ENCODE measurements at places on chromosomes 11 and 22.
A peak's percentile ranks its signal among the peaks of the same experiment; 100 is the strongest.

GRCh38 chr11:69301081-69301454 lies 7.1 kb downstream of the MYEOV start:
- DNase-seq: no peak

DNA sequence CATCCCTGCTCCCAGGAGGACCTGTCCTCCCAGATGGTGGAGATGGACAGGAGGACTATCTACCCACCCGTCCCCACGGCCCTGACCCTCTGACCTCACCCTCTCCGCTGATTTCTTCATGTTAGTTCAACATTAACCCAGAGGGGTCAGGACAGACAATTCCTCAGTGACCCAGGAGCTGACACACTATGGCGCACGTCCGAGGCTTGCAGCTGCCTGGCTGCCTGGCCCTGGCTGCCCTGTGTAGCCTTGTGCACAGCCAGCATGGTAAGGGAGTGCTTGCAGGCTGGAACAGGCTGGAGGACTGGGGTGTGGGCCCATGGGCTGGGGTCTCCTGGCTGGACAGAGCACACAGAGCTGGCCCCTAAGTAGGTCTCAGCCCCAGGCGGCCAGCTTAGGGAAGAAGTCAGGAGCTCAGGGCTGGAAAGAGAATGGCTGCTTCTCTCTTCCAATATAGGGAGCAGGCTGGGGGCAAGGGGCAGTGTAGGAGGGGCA lies at the start of gene F2:
Gene F2, plus strand, starts transcription at position 166 of the 495 bp plus-strand sequence. Its CDS starts 23 bp downstream, at position 189.
- DNase-seq: no peak

- DNase-seq: no peak
Observed at GRCh38 chr11:72208281-72208680, 8.3 kb upstream of the FOLR2 start.

DNA sequence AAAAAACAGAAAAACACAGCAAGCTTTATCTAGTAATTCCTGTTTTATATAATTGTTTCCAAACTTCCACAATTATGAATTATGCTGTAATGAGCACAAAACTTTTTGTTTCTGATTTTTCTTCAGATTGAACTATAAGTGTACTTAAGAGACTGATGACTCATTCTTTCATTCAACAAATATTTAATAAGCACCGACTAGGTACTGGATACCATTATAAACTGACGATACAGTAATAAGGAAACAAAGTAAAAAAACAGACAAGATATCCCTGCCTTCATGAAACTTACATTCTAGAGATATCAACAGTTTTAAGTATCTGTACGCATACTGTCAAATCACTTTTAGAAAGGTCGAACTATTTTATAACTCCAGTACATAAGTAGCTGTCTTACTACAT lies 78.6 kb downstream of the ME3 start:
- no peak for DNase-seq

- DNase-seq: peak; percentile 42
Observed at GRCh38 chr11:12961615-12962014, 47.5 kb upstream of the RASSF10 start.

GRCh38 chr22:45731798-45732495 lies 60.3 kb downstream of the ATXN10 start:
- peak; percentile 53 for DNase-seq

GRCh38 chr11:120128392-120129119 lies 9.4 kb downstream of the TRIM29 start:
- DNase-seq: peak; percentile 7

GRCh38 chr11:68798221-68798813 lies 43.4 kb downstream of the CPT1A start:
- peak; percentile 84 for DNase-seq

- no peak for DNase-seq
Observed at GRCh38 chr11:67024410-67024809, 1.5 kb downstream of the SYT12 start.

DNA sequence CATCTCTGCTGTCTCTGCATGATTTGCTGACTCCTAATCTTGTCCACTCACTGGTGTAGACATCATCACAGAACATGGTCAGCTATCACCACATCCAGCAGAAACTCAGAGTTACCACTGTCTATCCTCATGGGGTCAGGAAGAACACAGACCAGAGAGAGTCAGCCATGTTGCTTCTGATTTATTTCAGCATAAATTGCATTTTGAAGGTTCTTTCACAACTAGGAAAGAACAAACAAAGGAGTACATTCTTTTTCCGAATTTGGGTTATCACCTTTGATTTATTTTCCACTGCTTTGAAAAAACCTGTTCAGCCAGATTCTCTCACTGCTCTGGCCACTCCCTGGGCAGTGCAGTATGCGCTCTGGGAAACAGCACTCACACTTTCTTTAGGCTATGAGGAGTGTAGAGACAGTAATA lies 172.0 kb upstream of the MTMR2 start:
- DNase-seq: no peak
